Caki2 (cell line): ENCODE measurements at places on chromosomes 6 and 20. TPM values are rescaled to one million over a fixed set of nuclear protein-coding genes. Genes with fewer than 3 reads are reported as not detected.

GRCh38 chr6:145656128-145656527, 79.2 kb downstream of the EPM2A start:
- DNase-seq = no peak

GRCh38 chr6:31701666-31702404, 1.3 kb downstream of the ABHD16A start:
- DNase-seq = no peak

VSTM2L gene
- not detected in 2 replicates for total RNA-seq

GRCh38 chr6:167404385-167405049, 79.6 kb downstream of the TTLL2 start:
- no peak for DNase-seq
